ENCODE measurements at places on chromosomes 3 and 15.

- H3K27ac ChIP-seq = no peak overlapping the region
- no peak overlapping the region for H3K4me3 ChIP-seq
- H3K36me3 ChIP-seq = no peaks in the 10 kb centered on the region
Observed at GRCh38 chr3:145170121-145170520, 990.9 kb downstream of the PLOD2 start.

DNA sequence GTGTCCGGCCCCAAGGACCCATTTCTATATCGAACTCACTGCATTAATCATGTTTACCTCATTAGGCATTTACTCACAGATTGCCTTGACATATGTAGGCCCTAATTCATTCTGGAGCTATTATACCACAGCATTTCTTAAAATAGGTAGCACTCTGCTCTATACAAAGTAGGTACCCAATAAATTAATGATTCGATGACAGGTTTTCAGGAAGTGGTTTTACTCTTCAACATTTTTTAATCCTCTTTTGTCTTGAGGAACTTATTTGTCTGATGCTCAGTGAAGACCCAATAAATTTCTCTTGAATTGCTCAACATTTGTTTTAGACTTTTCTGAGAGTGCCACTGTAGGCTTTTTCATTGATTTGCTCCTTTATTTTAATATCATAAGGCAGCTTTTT, 12.1 kb downstream of the TGFBR2 start:
- DNase-seq = no peak
- H3K4me1 ChIP-seq = peaks cover 95% of the 10 kb centered on the region
- peaks cover 18% of the 10 kb centered on the region for H3K36me3 ChIP-seq
- H3K27me3 ChIP-seq = no peaks in the 10 kb centered on the region
- H3K27ac ChIP-seq = peak overlapping the region; percentile 82

GRCh38 chr15:60945196-60945595, 283.9 kb downstream of the RORA start:
- H3K4me1 ChIP-seq = no peaks in the 10 kb centered on the region
- H3K27me3 ChIP-seq = peaks cover 62% of the 10 kb centered on the region
- H3K4me3 ChIP-seq = no peak overlapping the region
- H3K36me3 ChIP-seq = no peaks in the 10 kb centered on the region
- no peak overlapping the region for H3K27ac ChIP-seq

- H3K27me3 ChIP-seq = no peaks in the 10 kb centered on the region
- H3K4me1 ChIP-seq = no peaks in the 10 kb centered on the region
- H3K27ac ChIP-seq = no peak overlapping the region
- no peak overlapping the region for H3K4me3 ChIP-seq
Observed at GRCh38 chr3:167813169-167814123, 77.9 kb downstream of the SERPINI1 start.

- DNase-seq = no peak
- no peaks in the 10 kb centered on the region for H3K27me3 ChIP-seq
Observed at GRCh38 chr3:27629366-27629765, 92.8 kb downstream of the EOMES start.

GRCh38 chr3:57961828-57962447, 46.3 kb upstream of the FLNB start:
- H3K36me3 ChIP-seq = no peaks in the 10 kb centered on the region
- no peak overlapping the region for H3K4me3 ChIP-seq
- no peak overlapping the region for H3K27ac ChIP-seq
- no peaks in the 10 kb centered on the region for H3K27me3 ChIP-seq
- no peak for DNase-seq
- H3K4me1 ChIP-seq = no peaks in the 10 kb centered on the region
